ENCODE measurements at places on chromosomes 12 and 14.

DNA sequence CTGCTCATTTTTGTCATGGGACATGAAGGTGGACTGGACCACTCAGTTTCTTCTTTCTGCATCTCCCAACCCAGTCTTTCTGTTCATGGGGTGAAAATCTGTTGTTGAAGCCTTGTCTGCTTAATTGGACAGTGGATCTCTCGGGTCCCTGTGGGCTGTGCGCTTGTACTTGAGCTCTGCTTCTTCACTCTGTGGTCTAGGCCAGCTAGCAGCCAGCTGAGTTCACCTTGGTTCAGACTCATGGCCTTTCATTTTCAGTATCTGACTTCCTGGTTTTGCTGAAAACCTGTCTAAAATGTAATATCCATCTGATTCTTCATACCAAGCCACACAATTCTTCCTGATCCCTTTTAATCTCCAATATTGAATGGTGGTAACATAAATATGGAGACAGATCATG is 117.2 kb downstream of the LRRK2 start:
- no peak for DNase-seq

DNA sequence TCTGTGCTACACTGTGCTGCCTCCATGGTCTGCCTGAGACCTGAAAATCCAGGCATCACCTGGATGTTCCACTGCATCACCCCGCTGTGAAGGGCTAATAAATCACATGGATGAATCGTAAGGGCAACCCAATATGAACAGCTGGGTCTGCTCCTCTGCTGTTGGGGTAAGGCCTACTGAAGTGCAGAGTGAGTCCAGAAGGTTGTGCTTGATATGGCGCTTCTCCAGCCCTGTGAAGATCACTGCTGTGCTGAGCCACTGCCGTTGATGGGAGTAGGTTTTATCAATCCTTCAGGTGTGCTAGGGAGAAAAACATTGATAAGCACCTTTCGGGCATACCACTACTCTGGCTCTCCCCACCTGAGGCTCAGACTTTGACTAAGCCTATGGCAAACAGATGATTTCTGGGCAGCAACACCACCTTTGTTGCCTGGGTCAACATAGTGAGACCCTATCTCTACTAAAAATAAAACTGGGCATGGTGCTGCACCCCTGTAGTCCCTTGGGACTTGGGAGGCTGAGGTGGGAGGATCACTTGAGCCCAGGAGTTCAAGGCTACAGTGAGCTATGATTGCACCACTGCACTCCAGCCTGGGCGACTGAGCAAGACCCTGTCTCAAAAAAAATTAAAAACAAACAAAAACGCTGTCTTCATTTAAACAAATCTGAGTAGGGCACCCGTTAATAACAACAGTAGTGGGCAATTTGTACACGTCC is 1.7 kb downstream of the ACVRL1 start:
- no peak for DNase-seq

GRCh38 chr12:9349888-9350885 is 142.0 kb upstream of the PZP start:
- DNase-seq = no peak

DNA sequence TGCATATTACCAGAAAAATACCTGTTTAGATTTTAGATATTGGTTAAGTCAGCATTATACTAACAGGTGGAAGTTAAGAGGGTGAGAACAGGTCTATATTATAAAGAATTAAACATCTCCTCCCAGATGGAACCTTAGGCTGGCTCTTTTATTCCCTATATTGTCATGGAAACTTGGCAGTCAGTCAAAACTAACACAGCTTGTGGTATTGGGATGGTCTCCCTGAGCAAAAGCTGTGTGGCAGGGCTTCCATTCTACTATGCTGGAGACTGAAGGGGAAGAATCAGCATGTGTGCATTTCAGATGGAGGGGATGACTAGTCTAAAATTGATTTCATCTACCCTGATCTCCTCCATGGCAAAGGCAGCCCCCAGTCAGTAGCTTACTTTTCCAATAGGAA is 66.7 kb downstream of the SMOC1 start:
- no peak for DNase-seq

GRCh38 chr14:91171291-91171690 is 57.4 kb downstream of the DGLUCY start:
- DNase-seq = no peak

GRCh38 chr12:948238-948637 is 1.3 kb downstream of the RAD52 start:
- no peak for DNase-seq

GRCh38 chr12:28933864-28934527 is 215.1 kb upstream of the FAR2 start:
- DNase-seq = no peak

DNA sequence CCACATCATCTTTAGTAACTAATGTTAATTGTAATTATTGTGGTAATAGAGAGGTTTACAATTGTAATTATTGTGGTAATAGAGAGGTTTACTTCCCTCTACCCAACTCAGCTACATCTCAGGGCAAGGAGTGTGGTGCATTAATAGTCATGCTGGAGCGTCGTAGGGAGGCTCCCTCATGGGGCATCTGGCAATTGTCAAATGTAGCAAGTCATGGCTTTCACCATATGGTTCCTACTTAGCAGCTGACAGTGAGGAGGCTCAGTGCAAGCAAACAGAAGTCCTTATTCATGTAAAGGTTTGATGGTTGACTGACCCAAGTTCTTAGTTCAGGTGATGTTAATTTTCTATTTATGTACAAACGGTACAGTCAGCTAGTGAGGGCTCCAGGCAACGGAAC is 1012.0 kb downstream of the FLRT2 start:
- no peak for DNase-seq

DNA sequence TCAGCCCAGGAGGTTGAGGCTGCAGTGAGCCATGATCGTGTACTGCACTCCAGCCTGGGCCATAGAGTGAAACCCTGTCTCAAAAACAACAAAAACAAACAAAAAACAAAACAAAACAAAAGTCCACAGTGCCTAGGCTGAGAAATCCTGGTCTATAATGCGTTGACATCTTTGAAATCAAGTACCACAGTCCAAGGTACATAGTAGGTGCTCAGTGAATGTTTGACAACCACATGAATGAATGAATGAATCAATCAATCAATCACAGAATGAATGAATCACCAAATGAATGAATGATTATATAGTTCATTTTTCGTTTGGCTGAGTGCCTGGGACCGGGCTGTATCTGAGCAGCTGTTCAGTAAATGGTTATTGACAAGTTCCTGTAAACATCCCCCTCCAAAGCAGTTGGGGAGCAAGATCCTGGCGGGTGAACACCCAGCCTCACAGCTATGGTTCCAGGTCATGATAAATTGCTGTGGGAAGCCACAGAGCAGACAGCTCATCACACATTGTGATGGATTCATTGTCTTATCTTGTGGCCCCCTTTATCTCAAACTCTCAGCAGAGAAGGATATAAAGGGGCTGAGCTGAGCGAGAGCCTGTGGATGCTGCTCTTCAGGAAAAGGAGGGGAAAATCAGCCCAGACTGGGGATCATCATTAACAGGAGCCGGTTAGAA is 30.4 kb upstream of the IFT81 start:
- DNase-seq = no peak

- DNase-seq = no peak
Observed at GRCh38 chr12:53770281-53770680, 18.5 kb upstream of the CISTR start.

GRCh38 chr12:18932211-18932610 is 194.3 kb downstream of the CAPZA3 start:
- no peak for DNase-seq

GRCh38 chr14:30445011-30445793 is 113.8 kb upstream of the G2E3 start:
- DNase-seq = no peak

- DNase-seq = no peak
Observed at GRCh38 chr14:35247777-35248475, 44.3 kb upstream of the PSMA6 start.

DNA sequence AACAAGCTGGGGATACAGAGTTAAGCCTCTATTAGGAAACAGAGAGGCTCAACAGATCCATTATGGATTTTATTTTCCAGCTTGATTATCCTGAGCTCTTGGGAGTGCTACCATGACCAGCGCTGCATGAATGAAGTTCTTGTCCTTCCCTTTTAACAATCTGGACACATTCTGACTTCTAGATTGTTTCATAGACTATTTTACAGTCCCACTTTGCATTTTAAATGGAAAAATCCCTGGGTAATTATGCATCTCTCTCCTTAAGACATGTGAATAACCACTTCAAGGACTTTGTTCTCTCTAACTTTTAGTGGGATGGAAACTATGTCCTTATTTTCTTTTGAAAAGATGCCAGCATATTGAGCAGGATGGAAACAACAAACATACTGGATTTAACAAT is 2.0 kb downstream of the CCDC198 start:
- no peak for DNase-seq

- DNase-seq = no peak
Observed at GRCh38 chr14:94360945-94361565, 27.3 kb downstream of the SERPINA1 start.

GRCh38 chr12:94511506-94511905 is 51.8 kb upstream of the CEP83 start:
- no peak for DNase-seq

GRCh38 chr12:2396448-2396871 is 343.7 kb downstream of the CACNA1C start:
- no peak for DNase-seq

DNA sequence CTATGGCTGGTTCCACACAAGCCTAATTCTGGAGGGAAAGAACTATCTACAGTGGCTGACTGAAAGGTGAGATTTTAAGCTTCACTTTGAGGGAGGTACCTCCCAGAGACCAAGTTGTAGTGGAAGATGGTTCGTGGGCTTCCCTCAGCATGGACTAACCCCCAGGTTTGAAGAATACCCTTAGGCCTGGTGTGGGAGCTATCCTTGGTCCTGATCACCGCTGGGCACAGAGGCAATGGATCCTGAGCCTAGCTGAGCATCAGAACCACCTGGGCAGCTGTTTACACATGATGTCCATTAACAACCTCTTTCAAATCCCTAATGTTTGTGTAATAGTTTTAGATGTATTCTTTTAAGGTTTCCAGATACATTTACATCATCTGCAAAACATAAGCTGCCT is 10.3 kb downstream of the DAO start:
- DNase-seq = no peak

DNA sequence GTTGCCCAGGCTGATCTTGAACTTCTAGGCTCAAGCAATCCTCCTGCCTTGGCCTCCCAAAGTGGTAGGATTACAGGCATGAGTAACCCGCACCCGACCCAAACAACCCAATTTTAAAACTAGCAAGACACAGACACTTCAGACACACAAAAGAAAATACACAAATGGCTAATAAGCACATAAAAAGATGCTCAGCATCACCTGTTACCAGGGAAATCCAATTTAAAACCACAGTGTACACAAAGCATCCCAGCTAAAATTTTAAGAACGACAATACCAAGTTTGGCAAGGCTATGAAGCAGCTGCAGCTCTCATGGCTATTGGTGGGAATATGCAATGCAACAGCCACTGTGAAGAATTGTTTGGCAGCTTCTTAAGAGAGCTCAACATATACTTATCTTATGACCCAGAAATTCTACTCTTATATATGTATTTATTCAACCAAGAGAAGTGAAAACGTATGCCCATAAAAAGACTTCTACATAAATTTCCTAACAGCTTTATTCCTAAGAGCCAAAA is 42.0 kb downstream of the BDKRB1 start:
- no peak for DNase-seq

- no peak for DNase-seq
Observed at GRCh38 chr12:42779186-42779859, 189.8 kb upstream of the PRICKLE1 start.

DNA sequence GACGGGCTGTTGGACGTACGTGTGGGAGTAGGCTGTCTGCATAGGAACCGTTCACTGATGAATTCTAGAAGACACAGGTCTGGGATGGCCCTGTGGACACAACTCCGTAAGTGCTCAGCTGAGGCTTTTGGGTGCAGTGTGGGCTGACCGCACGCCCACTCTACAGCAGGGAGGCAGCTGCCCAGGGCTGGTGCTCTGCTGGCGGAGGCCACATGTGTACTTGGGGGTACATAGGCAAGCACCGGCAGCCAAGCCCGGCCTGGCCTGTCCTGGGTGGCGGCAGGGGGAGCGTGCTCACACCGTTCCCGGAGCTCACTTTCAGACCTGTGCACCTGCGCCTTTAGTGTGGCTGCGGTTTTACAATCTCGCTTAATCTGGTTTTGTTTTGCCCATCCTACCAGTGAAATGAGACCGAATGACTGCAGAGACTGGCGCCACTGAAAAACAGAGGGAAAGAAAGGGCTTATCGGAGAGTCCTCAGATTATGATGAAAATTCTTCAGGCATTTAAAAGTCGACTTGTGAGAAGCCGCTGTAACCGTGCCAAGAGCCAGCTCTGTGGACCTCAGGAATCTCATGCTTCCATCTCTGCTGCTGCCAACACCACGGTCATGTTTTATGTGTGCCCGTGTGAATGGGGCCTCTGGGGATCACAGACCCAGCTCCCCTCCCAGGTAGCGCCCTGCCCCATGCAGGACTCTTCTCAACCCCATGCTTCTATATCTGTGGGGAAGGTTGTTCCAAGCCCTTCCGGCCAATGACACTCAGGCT is 45.8 kb downstream of the SSH1 start:
- DNase-seq = no peak

GRCh38 chr12:80472911-80473500 is 29.0 kb downstream of the PTPRQ start:
- DNase-seq = no peak

GRCh38 chr14:77158175-77158881 is 16.7 kb upstream of the ZDHHC22 start:
- no peak for DNase-seq

- no peak for DNase-seq
Observed at GRCh38 chr12:19597167-19598026, 158.1 kb downstream of the AEBP2 start.

DNA sequence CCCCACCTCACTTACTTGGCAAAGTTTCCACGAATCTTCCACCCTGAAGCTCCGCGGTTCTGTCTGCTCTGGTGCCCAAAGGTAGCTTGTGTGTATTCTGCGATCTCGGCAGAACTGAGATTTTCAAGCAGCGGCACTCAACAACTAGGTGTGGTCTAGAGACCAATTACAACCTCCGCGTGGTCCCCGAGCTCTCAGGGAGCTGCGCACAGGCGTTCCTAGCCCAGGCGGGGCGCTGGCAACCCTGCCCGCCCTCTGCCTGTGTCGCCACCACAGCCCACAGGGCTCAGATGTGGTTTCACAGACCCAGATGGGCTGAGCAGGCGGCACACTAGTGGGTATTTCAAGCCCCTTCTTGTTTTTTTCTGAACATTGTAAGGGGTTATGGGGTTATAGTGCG is 1.5 kb upstream of the DIABLO start:
- DNase-seq = no peak

Measured in activated naive CD8-positive, alpha-beta T cell treated with anti-CD3 and anti-CD28 coated beads, Interleukin-2, amount 50 U/mL, for 16 hours (primary cell).